ENCODE measurements at places on chromosomes 7 and 10. TPM values are rescaled to one million over a fixed set of nuclear protein-coding genes. Genes with fewer than 3 reads are reported as not detected.

The ABCF2 gene
- 30.7 TPM for polyA plus RNA-seq

The IGF2BP3 gene
- 0.35 TPM for polyA plus RNA-seq

The ZSCAN25 gene
- polyA plus RNA-seq = 19.0 TPM

The SLIT1 gene
- polyA plus RNA-seq = 0.08 TPM

The GOLGA7B gene
- polyA plus RNA-seq = not detected

The GPR158 gene
- not detected for polyA plus RNA-seq

The STAG3 gene
- 97.1 TPM for polyA plus RNA-seq

The OR2A7 gene
- 0.86 TPM for polyA plus RNA-seq

The NPFFR1 gene
- not detected for polyA plus RNA-seq

The SAMD9L gene
- polyA plus RNA-seq = 19.9 TPM

The PDK4 gene
- polyA plus RNA-seq = 2.9 TPM

The TEX47 gene
- not detected for polyA plus RNA-seq

The ACHE gene
- not detected for polyA plus RNA-seq

The ADAM22 gene
- not detected for polyA plus RNA-seq

The HDAC9 gene
- polyA plus RNA-seq = 94.4 TPM

The ANKRD7 gene
- not detected for polyA plus RNA-seq

The NEUROD6 gene
- polyA plus RNA-seq = not detected

The PNLIPRP2 gene
- not detected for polyA plus RNA-seq

The GIMAP5 gene
- 2.5 TPM for polyA plus RNA-seq

The CLCN1 gene
- polyA plus RNA-seq = not detected

The SUN3 gene
- polyA plus RNA-seq = 1.0 TPM

The KNDC1 gene
- 0.08 TPM for polyA plus RNA-seq

The OGDHL gene
- not detected for polyA plus RNA-seq

The TBC1D12 gene
- polyA plus RNA-seq = 1.0 TPM

The ITPRID1 gene
- not detected for polyA plus RNA-seq

The TMEM273 gene
- polyA plus RNA-seq = 3.1 TPM

The HOGA1 gene
- not detected for polyA plus RNA-seq

The STEAP2 gene
- not detected for polyA plus RNA-seq

The GBF1 gene
- polyA plus RNA-seq = 5.9 TPM

The WNT2 gene
- polyA plus RNA-seq = not detected

The FAM3C gene
- polyA plus RNA-seq = 115 TPM

The WEE2 gene
- not detected for polyA plus RNA-seq

The SUFU gene
- polyA plus RNA-seq = 4.1 TPM

The C10orf90 gene
- not detected for polyA plus RNA-seq

The MYL10 gene
- not detected for polyA plus RNA-seq

The KCNIP2 gene
- 35.8 TPM for polyA plus RNA-seq

Measured in naive B cell (primary cell).